ENCODE measurements at places on chromosomes 6 and 20. TPM values are rescaled to one million over a fixed set of nuclear protein-coding genes. Genes with fewer than 3 reads are reported as not detected.

MATN4 gene
- total RNA-seq, result not detected

PTCHD4 gene
- total RNA-seq, result 0.91 TPM

DNA sequence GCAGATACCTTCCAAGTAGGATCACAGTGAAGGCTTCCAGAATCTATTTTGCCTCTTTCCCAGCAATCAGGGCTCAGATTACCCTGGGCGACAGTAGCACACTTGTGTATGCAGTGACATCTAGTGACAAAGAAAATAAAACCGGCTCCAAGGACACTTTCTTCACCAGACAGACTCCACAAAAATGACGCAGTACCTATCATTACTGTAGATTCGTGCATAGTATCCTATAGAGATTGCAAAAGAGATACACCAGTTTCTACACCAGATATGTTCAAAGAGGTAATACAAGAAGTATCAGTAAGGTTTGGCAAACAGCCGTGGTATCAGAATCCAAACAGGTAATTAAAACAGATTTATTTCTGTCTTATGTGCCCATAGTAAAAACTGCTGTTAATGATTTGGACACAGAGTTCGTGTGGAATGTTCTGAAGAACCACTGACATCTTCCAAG is 600.4 kb upstream of the JAG1 start:
- no peak for DNase-seq

- DNase-seq, result no peak
These were observed 81.1 kb downstream of the SASH1 start for GRCh38 chr6:148423601-148424270.
